ENCODE measurements at places on chromosomes 1 and 21.

- peak; percentile 38 for DNase-seq
Observed at GRCh38 chr1:119285482-119285881, 83.1 kb upstream of the HAO2 start.

DNA sequence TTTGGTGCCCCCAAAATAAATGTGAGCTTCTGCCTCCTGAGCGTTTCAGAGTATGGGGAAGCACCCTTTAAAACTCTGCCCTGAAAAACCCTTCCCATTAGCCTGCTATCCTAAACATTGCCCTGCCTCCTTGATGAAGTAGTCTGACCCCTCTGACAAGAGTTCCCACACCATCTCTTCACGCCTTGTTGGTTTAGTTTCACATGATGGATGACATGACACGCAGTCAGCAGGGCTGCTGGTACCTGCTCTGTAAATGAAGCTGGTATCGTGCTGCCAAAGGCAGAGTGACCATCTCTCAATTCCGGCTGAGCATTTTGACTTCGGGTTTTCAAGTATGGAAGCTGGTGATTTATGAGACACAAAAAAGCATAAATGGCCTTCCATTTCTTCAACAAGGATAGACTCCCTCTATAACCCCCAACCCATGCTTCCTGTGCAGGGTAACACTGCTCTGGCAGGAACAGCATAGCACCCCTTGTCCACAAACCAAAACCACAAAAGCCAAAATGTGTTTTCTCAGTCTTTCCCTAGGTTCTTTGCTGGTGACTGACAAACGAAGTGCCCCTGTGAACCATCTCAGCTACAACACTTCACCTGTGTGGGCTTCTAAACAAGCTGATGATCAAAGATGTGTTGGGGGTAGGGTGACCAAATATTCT is 444.6 kb downstream of the NUF2 start:
- no peak for DNase-seq

DNA sequence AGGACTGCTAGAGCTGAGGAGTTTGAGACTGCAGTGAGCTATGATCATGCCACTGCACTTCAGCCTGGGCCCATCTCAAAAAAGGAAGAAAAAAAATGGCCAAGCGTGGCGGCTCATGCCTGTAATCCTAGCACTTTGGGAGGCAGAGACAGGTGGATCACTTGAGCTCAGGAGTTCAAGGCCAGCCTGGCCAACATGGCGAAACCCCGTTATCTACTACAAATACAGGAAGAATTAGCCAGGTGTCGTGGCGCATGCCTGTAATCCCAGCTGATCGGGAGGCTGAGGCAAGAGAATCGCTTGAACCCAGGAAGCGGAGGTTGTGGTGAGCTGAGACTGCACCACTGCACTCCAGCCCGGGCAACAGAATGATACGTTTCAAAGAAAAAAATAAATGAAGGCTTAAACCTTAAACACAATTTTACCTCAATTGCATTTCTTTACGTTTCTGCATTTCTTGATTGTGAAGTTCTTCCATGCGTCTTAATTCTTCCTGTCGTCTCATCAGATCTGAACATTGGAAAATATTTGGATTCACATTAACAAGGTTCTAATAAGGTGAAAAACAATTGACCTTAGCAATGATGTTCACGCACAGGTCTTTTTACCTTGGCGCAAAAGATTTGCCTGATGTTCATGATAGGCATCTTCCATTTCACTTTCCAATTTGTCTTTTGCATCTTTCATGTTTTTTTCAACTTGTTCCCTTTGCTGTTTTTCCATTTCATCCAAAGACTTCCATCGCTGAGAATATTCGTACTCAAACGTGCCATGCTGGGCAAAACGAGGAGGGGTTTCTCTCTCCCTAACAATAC is 4.2 kb downstream of the SFPQ start:
- no peak for DNase-seq

- no peak for DNase-seq
Observed at GRCh38 chr21:42796327-42797062, 82.8 kb downstream of the WDR4 start.

Data from NT2/D1 (cell line).